ENCODE measurements at places on chromosomes 7 and 10.

DNA sequence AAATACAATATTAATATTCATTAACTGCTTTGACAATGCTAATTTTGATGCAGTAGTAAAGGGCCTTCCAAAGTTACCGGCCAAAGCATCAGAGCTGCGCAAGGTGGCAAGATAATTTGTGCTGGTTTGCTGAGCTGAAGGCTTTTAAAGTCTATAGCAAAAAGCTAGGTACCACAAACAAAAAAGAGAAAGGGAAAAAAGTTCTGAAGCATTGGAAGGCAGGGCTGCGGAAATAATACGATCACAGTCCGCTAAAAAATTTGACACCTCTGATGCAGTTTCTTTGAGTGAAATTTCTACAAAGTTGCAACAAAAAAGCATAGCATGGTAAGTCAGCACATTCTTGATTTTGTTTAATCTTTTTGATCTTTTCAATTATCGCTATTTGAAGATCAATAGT lies 175.6 kb downstream of the TCF7L2 start:
- no peaks in the 10 kb centered on the region for H3K36me3 ChIP-seq
- no peak overlapping the region for H3K4me3 ChIP-seq
- no peak overlapping the region for H3K27ac ChIP-seq
- peaks cover 63% of the 10 kb centered on the region for H3K27me3 ChIP-seq
- DNase-seq = no peak

DNA sequence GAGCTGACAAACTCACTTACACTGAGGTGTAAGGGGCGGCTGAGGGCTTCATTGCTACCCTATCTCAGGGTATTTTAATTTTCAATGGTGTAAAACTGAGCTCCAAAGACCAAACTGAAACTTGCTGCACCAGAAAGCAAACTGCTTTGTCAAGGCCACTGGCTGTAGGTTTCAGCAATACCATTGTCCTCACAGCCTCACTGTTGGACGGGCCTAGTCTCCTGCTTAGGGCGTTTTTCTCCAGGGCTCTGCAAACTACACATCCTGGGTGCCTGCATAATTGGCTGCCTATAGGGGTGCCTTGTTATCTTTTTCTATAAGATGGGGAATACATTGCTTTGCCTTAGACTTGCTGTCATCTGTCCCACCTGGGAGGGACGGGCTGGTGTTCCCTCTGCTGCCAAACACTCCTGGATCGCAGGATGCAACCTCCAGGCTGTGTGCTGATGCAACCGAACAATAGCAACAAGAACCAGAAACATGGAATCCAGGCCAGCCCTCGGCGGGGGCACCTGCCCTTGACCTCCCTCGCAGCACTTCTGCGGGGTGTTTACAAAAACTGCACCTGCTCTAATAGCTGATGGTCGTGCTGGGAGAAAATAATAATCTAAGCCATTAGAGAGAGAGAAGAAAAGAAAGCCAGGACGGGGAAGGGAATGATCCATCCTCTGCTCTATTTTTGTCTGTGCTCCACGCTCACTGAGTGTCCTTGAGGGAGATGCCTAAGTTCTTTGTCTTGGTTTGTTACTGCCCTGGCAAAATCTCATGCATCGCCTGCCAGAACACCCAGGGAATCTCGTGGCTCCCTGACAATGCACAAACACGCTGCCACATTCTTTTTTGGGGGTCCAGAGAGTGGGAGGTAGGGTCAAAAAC lies 104.5 kb downstream of the GALNT17 start:
- no peaks in the 10 kb centered on the region for H3K4me1 ChIP-seq
- H3K27ac ChIP-seq = no peak overlapping the region
- H3K4me3 ChIP-seq = no peak overlapping the region
- H3K36me3 ChIP-seq = no peaks in the 10 kb centered on the region

GRCh38 chr7:17274551-17275245 lies 23.8 kb upstream of the AHR start:
- H3K27ac ChIP-seq = no peak overlapping the region
- H3K4me3 ChIP-seq = no peak overlapping the region
- H3K36me3 ChIP-seq = peaks cover 7% of the 10 kb centered on the region
- no peak for DNase-seq

GRCh38 chr7:47580811-47581331 lies 1.0 kb downstream of the TNS3 start:
- peaks cover 67% of the 10 kb centered on the region for H3K4me1 ChIP-seq
- peak overlapping the region; percentile 99 for H3K4me3 ChIP-seq
- H3K36me3 ChIP-seq = peaks cover 3% of the 10 kb centered on the region
- H3K27ac ChIP-seq = peak overlapping the region; percentile 59
- peaks cover 18% of the 10 kb centered on the region for H3K27me3 ChIP-seq

DNA sequence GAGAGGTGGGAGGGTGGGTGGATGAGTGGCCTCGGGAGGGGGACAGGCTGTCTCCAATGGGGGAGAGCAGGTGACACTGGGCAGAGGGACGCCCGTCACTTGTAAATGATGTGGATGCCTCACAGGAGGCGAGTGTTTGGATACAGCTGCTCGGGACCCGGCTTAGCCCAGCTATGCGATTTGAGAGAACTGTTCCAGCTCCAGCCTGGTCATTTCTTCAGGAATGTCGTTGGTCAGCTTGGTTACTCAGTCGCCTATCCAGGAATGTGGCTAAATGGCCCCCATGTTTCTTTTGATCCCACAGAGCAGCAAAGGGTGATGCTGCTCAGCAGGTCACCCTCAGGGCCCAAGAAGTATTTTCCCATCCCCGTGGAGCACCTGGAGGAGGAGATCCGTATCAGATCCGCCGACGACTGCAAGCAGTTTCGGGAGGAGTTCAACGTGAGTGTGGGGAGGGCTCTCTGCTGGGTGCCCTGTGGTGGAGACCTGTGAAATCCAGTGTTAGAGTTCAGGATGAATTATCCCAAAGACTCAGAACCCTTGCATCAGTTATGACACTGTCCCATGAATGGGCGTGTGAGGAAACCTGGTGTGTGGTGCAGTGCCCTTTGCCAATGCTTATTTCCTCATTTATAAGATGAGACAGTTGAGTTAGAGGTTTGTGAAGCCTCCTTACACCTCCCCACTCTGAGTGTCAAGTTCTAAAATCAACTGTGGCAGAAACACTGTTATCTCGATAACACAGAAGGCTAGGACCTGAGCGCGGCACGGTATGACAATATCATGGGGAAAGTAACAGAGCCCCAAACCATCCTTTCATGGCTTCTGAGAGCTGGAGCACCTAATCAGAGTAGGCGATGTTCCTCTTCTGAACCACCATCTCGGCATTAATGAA lies 76.8 kb downstream of the MKI67 start:
- H3K4me3 ChIP-seq = peak overlapping the region; percentile 92
- no peaks in the 10 kb centered on the region for H3K27me3 ChIP-seq
- no peak for DNase-seq
- H3K27ac ChIP-seq = peak overlapping the region; percentile 31
